ENCODE measurements at places on chromosomes 12 and 14. TPM values are rescaled to one million over a fixed set of nuclear protein-coding genes. Genes with fewer than 3 reads are reported as not detected.

The PTCSC3 gene
- total RNA-seq, result not detected

The NEUROD4 gene
- total RNA-seq, result not detected

DNA sequence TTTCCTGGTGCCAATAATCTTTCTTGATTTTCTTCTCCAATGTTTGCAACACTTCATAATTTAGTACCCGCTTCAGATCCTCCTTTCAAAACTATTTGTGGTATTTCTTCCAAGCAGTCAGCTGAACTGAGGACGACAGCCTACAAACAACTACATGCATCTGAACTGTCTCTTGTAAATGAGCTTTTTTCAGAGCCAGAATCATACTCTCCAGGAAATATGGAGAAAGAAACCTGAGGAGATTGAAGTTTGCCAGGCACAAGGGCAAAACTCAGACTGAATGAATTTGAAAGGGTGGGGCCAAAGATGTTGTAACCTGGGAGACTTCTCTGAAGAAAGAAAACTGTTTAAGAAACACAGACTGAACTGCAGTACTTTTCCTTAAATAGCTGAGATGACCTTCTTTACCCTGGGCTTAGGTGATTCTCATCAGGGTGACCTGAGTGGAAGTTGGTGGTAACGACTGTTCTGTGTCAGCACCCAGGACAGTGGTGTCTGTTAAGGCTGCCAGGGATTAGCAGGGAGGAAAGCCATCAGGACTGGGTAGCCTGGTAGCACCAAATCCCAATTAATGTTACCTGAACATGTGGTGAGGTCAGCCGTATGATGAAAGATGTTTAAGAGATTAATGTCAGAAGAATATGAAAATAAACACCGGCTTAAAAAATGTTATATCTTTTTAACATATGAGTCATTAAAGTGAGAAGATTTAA, 95.0 kb downstream of the TGFB3 start:
- DNase-seq, result no peak

DNA sequence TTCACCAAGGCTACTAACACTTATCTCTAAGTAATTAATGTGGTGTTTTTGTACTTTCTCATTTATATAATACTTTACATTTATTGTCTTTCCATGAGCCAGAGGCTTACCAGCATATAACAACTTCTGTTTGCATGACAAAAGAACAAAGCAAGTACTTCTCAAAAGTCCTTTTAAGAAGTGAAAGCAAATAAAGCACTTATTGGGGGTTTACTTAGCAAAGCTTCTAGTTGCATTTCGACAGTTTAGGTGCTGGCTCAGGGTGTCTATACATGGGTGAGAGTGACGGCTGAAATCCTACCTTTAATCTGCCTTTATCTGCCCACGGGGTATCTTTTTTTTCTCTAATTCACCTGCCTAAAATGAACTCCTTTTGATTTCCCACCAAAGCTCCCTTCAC, 21.0 kb upstream of the DCN start:
- no peak for DNase-seq

The DTX1 gene
- total RNA-seq, result not detected

- DNase-seq, result no peak
These were observed 75.5 kb downstream of the SLC8A3 start for GRCh38 chr14:70113211-70113610.

DNA sequence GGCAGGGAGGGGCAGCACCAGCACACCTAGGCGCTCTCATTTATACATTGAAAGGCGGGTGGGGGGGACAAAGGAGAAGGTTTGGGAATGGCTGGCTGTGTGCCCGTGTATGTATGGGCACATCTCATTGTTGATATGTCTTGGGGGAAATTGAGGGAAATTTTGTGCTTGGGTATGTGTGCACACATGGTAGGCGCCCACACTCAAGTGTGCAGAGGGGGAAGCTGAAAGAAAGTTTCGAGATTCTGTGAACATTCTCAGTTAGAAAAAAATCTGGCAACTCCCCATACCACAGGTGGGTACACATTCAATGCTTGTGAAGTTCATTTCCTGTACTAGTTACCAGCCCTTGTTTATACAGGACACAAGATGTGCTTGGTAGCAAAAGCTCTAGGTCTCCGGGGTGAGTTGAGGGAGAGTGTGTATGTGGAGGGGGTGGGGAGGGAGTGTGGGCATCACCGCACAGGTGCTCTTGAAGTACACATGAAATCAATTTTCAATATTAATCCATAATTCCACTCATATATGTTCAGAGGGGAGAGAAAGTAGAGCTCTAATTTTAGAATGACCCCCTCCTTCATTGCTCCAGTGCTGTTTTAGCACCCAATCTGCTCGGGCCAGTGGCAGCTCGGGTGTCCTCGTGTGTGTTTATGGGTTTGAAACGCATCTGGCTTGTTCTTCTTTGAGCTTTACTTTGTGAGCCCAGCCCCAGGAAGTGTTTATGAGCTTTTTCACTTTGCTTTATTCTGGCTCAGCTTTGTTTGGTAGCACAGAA, 286.0 kb downstream of the ZFP36L1 start:
- no peak for DNase-seq

The TAS2R13 gene
- total RNA-seq, result 0.35 TPM

DNA sequence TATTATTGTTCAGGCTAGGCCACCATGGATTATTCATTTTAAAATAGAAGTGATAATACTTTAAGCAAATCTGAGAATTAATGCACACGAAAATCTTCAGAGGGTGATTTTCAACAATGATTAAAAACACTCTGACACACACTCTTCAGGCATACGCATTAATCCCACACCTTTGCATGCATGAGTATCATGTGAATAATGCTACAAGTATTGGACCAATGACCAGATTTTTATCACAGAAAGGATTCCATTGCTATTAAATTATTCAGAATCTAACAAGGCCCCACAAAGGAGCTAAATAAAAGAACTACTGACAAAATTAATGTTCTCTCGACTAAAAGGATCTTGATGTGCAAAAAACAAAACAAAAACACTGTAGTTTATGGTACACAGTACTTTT, 11.1 kb downstream of the EPS8 start:
- no peak for DNase-seq

DNA sequence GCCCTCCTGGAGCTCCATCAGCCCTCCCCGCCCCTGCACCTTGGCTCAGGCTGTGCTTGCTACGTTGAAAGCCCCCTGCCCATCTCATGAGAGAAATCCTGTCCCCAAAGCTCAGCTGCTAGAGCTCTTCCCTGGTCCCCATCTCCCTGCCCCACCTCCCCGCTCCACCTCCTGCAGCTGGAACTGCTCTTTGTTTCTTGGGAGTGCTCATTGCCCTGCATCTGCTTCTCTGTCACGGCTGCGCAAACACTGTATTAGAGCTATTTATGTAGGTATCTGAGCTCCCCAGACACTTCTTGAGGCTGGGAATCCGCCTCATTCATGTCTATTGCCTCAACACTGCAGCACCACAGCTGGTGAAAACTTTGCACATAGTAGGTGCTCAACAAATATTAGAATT, 32.8 kb upstream of the PRIMA1 start:
- DNase-seq, result no peak

DNA sequence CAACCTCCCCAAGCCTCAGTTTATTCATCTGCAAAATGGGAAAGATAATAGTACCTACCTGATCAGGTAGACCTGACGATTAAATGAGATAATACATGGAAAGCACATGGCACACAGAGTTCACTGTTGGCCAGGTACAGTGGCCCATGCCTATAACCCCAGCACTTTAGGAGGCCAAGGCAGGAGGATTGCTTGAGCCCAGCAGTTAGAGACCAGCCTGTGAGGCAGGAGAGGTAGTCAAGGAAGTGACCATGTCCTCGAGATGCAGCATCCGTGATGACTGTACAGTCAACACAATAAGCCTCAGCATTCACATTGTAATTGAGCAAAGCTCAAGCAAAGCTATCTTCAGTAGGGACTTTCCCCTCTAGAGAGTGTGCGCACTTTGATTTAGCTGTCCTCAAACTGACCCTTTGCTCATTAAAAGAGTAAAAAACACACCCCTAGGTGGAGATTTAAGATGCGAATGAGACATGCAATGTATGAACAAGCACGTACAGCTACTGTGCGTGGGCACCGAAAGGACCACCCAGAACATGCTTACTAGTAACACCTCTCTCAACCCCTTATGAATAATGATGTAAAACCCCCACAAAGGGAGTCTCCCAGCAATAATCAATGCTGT, 9.9 kb downstream of the ISCU start:
- DNase-seq, result no peak

DNA sequence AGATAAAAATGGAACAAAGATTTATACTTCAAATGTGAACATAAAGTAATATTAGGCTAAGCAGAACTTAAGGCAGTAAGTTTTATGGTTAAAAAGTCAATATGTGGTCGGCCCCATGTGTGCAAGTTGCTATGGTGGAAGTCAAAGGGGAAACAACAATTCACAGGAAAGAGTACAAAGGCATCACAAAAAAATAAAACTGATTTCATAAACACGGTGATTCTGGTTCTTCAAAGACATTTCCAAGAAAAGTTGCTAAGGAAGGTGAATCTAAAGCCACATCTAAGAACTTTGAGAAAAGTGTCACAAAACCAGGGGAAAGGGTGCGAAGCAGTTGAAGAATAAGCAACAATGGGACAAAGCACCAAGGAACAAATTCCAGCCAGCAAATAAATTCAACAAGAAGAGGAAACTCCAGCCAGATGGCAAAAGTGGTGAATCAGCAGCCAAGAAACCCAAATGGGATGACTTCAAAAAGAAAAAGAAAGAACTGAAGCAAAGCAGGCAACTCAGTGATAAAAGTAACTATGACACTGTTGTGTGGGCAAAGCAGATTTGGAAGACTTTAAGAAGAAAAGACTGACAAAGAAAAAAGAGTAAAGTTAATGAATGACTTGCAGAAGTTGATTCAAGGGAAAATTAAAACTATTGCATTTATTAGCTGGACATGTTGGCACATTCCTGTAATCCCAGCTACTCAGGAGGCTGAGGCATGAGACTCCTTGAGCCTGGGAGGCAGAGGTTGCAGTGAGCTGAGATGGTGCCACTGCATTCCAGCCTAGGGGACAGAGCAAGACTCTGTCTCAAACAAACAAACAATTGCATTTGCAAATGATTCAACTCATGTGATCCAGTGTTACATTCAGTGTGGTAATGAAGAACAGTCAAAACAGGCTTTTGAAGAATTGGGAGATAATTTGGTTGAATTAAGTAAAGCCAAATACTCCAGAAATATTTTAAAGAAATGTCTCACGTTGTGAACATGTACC, 19.5 kb downstream of the PTGDR start:
- DNase-seq, result no peak

GRCh38 chr12:31205054-31205453, 120.9 kb downstream of the SINHCAF start:
- no peak for DNase-seq

The TAS2R31 gene
- 2.7 TPM for total RNA-seq

DNA sequence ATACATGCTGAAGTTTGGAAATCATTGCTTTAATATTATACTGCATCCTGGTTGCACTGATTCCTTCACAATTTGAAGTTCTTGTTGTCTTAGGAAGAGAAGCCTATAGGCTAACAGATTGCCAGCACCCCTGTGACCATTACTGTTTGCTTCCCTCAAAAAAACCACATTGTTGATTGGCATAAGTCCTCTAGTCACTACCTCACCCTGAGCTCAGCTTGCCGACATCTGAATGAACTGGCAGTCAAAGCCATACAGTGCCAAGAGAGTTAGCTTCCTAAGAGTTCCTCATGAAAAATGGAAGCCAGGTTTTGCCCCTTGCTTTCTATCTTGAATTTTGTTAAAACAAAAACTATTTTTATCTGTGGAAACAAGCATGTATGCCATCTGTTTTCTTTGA, 276.1 kb downstream of the SYT1 start:
- DNase-seq, result no peak

DNA sequence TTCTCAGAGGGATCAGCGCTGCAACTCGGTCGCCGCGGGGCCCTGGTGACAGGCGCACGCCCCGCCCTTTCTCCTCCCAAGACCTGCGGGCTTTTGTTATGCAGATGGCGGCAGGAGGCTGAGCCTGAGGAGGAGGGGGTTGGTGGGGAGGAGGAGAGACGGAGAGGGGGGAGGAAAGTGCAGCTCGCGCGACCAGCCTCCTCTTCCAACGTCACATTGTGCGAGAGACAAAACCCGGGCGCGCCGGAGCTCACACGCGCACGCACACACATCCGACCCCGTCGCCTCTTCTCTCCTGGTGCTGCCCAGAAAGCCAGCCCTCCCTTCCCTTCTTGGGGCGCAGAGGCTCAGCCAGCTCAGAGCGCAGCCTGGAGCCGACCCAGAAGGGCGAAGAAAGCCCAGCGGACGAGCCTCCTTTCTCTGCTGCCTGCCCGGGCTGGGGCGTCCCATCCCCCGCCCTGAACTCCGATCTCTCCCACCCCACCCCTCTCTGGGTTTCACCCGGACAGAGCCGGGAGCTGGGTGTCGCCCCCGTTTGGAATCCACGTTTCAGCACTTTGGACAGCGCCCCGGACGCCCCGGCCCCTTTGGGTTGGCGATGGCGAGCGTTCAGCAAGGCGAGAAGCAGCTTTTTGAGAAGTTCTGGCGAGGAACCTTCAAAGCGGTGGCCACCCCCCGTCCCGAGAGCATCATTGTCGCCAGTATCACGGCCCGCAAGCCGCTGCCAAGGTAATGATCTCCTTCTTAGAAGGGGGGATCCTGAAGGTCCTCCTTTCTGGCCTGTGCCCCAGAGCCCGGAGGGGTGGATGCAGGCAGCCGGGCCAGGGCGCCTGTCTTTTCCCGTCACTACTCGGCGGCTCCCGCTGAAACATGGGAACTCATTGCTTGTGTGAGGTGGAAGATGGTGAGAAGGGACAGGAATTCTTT, at the start of gene SRRM4:
TSS of gene SRRM4 (plus strand) at position 257 of the 927 bp plus-strand sequence. CDS start at position 599, 342 bp downstream.
- no peak for DNase-seq

The SPTB gene
- 0.10 TPM for total RNA-seq

The FOXN4 gene
- total RNA-seq, result not detected

GRCh38 chr14:73913256-73913655, 26.6 kb downstream of the ZNF410 start:
- no peak for DNase-seq

The BICDL1 gene
- total RNA-seq, result 3.2 TPM

- no peak for DNase-seq
These were observed 338.1 kb upstream of the TMEM132C start for GRCh38 chr12:127928615-127929571.

The TMTC2 gene
- total RNA-seq, result 9.0 TPM

DNA sequence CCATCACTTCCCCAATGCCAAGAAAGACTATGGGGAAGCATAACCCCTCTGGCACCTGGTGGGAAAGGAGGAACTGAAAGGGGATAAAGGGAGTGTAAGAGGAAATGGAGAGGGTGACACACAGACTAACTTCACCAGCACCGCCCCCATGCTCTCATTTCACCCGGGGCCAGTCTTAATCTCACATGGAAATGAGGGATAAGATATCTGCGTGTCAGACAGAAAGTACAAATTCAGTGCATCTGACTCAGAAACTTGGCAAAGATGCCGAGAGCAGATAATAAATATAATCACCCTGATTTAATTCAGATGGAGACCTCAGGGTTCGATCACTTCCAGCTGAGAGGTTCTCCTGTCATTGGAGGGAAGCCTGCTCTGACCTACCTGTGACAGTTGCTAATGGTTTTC, 191.6 kb downstream of the DUSP6 start:
- DNase-seq, result no peak

- no peak for DNase-seq
These were observed 5.9 kb downstream of the SERPINA6 start for GRCh38 chr14:94317259-94317658.
